ENCODE measurements at places on chromosomes 6 and 20. TPM values are rescaled to one million over a fixed set of nuclear protein-coding genes. Genes with fewer than 3 reads are reported as not detected.

HLA-B gene
- 105 TPM for total RNA-seq

POU3F2 gene
- not detected for total RNA-seq

DEFB132 gene
- total RNA-seq: not detected

KCNK16 gene
- not detected for total RNA-seq

TPMT gene
- total RNA-seq: 7.6 TPM

BYSL gene
- total RNA-seq: 10.8 TPM

NAPB gene
- 3.8 TPM for total RNA-seq

Data from cardiac atrium fibroblast (primary cell).